GM23338 (cell line): ENCODE measurements at places on chromosomes 2 and 18. TPM values are rescaled to one million over a fixed set of nuclear protein-coding genes. Genes with fewer than 3 reads are reported as not detected.

DNA sequence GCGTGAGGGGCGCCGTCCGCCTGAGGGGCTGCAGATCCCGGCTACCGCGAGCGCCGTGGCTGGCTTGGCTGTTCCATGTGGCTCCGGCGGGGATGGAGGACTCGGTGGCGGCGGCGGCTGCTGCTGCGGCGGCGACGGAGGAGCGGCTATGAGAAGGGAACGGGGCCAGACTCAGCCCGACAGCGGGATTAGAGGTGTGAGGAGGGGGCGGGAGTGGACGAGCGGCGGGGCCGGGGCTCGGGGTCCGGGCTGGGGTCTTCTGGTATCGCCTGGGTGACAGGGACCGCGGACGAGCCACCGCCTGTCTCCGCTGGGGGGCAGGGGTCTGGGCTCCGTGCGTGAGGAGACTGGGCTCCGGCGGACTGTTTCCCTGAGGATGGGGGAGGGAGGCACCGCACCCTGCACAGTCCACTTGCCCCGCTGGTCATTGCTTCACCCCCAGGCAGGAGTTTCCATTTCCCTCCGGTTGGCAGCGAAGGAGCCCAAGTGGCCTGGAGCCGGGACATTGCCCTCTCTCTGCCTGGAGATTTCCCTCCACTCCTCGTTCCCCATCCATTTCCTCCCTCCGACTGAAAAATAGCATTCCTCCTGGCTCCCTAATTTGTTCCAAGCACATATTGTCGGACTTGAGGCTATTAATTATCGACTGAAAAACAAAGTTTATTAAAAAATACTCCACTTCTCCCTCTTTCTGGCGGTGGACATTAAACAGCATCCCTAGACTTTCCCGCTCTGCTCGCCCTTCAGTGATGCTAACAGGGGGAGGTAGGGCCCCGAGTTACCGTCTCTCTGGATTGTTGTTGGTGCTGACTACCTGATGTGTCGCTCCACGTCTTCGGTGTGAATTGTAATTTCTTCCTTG is 577 bp downstream of the EHBP1 start:
- DNase-seq, result peak; percentile 77

GRCh38 chr2:131146749-131147148 is 41.6 kb downstream of the PLEKHB2 start:
- DNase-seq, result no peak

GRCh38 chr2:26462100-26462499 is 15.8 kb downstream of the OTOF start:
- no peak for DNase-seq

GRCh38 chr2:239110595-239111048 is 262.7 kb downstream of the TWIST2 start:
- no peak for DNase-seq

GRCh38 chr2:88807237-88807962 is 115.9 kb downstream of the RPIA start:
- no peak for DNase-seq

DNA sequence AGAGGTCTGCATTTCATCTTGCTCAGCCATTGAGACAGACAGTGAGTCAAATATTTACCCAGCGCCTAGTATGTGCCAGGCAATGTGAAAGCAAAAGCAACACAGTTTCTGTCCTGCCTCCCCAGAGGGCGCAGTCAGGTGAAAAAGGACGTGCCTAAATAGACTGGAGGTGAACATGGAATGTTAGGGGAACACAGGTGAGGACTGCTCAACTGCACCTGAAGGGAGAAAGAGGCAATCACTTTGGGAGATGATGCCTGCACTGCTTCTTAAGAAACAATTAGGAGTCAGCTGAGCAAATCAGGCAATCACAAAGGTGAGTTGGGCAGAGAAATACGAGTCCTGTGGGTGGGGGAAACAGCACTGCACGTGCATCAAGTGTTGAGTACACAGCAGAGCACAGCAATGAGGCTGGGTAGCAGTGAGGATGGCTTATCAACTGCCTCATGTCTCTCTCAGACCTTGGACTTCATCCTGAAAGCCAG is 218.3 kb upstream of the SMAD7 start:
- peak; percentile 8 for DNase-seq

The WIPF1 gene
- 3.8 and 6.0 TPM in 2 replicates for total RNA-seq

- no peak for DNase-seq
Measured at GRCh38 chr2:43748333-43748732, 25.5 kb upstream of the DYNC2LI1 start.
